Left colon (tissue), 2 donors: ENCODE measurements at places on chromosomes 5 and 9. TPM values are rescaled to one million over a fixed set of nuclear protein-coding genes. Genes with fewer than 3 reads are reported as not detected.

RNF20 gene
- total RNA-seq = 35.0 TPM

DNA sequence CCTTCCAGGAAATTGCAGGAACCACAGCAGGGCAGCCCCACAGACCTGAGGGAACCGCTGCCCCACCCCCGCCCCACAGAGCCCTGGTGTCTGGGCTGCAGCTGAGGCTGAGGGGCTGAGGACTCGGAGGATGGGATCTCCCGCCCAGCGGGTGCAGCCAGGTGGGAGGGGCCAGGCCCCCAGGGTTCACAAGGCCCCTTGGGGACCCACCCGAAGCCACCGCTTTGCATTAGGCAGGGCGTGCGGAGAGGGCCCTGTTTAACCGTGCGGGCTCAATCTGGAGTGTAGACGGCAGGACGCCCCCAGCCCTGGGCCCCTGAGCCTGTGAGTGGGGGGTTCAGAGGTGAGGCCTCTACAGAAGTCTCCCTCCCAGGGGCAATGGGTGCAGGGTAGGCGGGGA, 10.8 kb downstream of the NOTCH1 start:
- DNase-seq = peak; percentile 32

GRCh38 chr5:178282391-178282790, 49.8 kb upstream of the PHYKPL start:
- no peak for DNase-seq

DNA sequence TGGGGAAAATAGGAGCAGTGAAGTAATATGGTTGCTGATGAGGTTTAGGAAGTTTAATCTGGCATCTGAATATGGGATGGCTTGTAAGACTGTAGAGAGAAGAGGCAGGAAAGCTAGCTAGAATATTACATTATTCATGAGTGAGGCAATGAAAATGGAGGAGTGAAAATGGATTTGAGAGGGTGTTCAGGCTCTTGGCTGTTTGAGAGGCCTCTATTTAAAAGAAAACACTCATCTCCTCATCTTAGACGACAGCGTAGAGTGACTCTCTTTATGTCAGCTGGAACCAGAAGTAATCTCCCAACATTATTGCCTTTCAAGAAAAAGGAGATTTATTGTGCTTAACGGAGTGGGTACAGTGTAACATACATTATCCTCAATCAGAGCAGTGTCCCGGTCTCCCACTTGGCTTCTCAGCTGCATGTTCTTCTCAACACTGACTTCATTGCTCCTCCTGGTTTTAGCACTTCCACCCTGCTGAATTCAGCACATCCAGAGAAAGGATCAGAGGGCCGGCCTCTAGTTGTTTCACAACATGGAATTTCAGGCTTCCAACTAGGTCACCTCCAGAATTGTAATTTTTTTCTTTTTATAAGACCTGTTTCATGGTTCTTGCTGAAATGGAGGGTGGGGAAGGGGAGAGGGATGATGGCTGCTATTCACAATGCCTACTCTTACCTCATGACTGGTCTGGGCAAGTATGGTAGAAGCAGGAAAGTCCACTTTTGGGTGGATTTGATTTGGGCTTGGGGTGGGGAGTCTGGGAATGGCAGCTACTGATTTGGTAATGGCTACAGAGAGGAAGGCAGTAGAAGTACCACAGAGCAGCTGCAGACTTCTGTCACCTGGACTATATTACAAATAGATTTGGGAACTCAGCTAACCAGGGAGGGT, 52.9 kb upstream of the KIAA1958 start:
- no peak for DNase-seq

GRCh38 chr5:146084376-146084775, 21.0 kb downstream of the PLAC8L1 start:
- no peak for DNase-seq

DNA sequence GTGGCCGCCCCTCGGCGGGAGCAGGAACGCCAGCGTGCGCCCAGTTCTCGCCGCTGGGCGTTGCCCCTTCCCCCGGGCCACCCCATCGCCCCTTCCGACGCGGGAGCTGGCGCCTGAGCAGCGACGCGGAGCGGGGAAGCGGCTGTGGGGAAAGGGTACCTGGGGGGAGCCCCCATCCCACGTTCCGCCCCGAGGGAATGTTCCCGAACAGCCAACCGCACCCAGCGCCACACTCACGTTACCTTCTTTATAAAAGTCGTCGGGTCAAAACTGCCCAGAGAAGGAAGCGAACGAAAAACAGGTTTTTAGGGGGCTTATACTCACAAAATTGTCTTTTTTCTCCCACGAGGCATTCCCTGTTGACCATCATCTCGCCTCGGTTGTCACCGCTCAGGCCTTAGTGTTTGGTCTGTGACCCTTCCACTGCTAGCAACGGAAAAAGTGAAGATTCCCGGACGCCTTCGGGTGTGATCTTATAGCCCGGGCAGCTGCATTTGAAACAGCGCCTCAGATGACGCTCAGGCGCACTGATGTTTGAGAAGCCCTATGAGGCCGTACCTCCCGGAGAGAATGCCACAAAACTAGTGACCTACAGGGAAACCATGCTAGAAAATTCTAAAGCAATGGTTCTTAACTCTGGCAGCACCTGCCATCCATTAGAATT, 475 bp upstream of the GOLM1 start:
- peak; percentile 71 for DNase-seq

CD74 gene
- total RNA-seq = 132 TPM

GRCh38 chr5:75847561-75848021, 130.4 kb upstream of the POC5 start:
- no peak for DNase-seq

DNA sequence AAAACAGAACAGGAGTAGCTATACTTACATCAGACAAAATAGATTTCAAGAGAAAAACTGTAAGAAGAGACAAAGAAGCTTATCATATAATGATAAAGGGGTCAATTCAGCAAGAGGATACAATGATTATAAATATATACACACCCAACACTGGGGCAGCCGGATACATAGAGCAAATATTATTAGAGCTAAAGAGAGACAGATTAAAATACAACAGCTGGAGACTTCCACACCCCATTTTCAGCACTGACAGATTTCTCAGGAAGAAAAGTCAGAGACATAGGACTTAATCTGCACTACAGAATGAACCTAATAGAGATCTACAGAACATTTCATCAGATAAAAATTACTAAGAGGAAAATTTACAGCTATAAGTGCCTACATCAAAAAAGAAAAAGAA, 35.7 kb downstream of the OXCT1 start:
- DNase-seq = no peak
